Hippocampal formation (tissue), 2 donors: ENCODE measurements at places on chromosomes 1 and 21.

GRCh38 chr1:56803561-56804156 is 15.5 kb downstream of the FYB2 start:
- no peak for DNase-seq

- no peak for DNase-seq
These were observed 4.6 kb upstream of the EPS8L3 start for GRCh38 chr1:109768335-109768650.

DNA sequence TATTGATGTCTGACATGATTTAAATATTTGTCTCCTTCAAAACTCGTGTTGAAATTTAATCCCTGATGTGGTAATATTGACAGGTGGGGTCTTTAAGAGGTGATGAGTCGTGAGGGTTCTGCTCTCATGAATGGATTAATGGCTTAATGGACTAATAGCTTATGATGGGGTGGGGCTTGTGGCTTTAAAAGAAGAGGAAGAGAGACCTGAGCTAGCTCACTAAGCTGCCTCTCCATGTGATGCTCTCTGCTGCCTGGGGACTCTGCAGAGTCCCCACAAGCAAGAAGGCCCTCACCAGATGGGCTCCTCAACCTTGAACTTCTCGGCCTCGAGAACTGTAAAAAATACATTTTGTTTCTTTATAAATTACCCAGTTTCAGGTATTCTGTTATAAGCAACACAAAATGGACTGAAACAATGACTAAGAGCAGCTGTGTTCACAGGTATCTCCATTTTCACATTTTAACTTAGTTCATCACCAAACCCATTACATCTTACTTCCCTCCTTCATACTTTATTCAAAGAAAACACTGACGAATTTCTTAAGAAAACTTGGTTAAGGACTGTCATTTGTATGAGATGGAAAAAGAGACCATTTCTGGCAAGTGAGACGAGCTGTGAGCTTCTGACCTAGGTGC is 12.1 kb upstream of the AIM2 start:
- no peak for DNase-seq

DNA sequence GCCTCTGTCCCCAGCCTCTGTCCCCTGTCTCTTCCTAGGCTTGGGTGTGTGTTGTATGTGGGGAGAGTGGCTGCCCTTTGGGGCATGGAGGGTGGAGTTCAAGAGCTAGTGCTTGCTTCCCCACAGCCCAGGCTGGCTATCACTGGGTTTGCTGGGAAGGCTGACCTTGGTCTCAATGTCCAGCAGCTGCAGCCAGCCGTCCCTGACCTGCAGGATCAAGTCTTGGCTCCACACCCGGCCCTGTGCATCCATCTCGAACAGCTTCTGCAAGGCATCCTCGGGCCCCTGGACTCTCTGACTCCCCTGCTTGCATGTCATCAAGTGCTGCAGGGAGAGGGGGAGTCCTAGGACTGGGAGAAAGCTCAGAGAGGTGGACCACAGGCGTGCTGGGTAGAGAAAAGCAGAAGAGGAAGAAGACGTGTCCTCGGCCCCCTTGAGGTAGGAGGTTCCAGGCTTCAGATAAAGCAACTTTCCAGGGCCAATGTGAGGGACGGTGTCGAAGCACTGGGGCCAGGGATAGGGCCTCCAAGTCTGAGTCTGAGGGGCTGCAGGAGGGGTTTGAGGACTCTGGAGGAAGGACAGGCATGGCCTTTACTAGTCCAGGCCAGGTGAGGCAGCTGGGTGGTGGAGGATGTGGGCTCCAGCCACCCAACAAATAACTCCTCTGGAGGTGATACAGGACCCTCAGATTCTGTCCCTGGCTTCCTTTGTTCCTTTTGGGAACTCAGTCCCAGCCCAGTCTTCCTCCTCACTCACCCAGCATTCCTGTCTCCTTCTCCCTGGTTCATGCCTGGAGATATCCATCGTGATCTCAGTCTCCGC is 4.0 kb downstream of the EPS8L3 start:
- no peak for DNase-seq

- no peak for DNase-seq
These were observed 1.6 kb downstream of the CNIH4 start for GRCh38 chr1:224358237-224358636.

GRCh38 chr1:48695161-48695560 is 81.5 kb downstream of the BEND5 start:
- no peak for DNase-seq

DNA sequence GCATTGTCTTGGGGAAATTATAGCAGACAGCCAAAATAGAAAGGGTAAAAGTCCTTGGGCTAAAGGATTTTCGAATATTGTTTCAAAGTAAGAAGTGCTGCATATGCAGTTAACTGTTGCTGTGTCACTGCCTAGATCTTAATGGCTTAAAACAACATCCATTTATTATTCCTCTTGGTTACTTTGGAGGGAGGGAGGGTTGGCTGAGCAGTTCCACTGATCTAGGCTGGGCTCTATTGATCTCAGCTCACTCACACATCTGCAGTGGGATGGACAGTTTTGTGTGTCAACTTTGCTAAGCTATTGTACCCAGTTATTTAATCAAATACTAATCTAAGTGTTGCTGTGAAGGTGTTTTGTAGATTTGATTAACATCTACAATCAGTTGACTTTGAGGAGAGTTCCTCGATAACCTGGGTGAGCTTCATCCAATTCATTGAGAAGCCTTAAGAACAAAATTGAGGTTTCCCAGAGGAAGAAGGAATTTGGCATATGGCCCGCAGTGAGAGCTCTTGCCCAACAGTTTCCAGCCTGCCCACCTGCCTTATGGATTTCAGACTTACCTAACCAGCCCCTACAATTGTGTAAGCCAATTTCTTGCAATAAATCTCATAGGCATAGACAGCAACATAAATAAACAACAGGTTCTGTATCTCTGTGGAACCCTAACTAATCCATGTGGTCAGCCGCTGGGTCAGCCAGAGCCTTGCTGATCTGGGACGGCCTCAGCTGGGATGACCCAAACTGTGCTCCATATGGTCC is 187.3 kb downstream of the AK5 start:
- DNase-seq = no peak

DNA sequence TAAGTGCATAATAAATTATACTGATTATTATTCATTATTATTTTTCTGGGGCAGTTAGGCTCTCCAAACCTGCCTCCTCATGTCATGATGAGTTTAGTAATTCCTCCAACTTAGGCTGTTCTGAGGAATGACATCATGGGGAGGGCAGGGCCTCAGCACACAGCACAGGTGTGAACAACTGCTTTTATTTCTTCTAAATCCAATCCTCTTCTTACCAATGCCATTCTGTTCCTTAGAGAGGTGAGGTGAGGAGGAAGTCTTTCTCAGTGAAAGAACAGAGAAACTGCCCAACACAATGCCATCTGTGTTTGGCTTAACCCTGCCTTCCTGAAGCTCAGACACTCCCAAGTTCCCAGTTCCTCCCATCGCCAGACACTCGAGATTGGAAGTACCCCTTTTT is 45.4 kb upstream of the WASF2 start:
- DNase-seq = no peak

DNA sequence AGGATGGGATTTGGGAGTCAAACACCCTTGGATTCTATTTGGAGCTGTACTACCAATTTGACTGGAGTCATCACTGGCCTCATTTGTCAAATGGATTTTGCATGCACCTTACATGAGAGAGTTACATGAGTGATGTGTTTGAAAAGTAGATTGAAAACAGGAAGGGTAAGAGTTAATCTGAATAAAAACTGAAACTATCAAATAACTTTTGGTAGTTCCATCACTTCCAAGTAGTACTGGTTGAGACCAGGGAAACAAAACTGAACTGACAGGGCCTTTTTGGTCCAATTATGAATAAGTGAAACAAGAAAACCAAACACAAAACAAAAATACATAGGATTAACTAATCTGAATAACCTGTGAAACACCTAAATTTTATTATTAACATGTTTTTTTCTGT is 30.2 kb downstream of the NUCKS1 start:
- DNase-seq = no peak

- no peak for DNase-seq
These were observed 4.3 kb downstream of the RUSC1 start for GRCh38 chr1:155324717-155325602.

GRCh38 chr1:6969106-6969505 is 183.9 kb downstream of the CAMTA1 start:
- DNase-seq = no peak

DNA sequence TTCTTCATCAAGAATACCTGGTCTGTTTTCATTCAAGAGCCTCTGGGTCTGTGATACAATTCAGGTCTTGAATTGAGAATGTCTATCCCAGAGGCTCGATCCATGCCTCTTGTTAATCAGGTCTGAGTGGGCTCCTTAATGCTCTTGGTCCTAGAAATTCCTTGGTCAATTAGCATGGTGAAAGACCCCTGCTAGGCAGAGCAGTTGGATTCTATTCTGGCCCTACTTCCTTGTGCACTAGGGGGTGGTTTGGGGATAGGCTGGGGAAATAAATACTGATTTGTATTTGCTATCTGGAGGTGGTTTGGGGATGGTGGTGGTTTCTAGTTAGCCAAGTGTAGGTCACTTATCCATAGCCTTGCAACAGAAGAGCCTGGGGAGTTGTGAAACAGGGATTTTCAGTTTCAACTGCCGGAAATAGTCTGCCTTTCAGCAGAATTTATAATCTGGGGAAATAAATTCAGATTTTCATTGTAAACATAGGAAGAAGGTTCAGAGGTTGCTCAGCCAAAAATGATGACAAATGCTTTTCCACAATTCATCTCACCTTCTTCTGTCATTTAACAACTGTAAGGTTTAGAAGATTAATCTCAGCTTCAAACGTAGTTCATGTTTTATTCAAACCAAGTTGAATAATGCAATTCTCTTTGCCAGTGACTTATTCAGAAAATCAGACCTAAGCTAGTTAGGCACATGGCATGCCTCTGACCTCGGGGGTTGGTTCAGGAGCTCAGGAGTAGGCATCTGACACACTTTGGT is 22.2 kb upstream of the SCAF4 start:
- DNase-seq = no peak

- DNase-seq = no peak
These were observed 2.7 kb downstream of the AMPD2 start for GRCh38 chr1:109622137-109622892.

DNA sequence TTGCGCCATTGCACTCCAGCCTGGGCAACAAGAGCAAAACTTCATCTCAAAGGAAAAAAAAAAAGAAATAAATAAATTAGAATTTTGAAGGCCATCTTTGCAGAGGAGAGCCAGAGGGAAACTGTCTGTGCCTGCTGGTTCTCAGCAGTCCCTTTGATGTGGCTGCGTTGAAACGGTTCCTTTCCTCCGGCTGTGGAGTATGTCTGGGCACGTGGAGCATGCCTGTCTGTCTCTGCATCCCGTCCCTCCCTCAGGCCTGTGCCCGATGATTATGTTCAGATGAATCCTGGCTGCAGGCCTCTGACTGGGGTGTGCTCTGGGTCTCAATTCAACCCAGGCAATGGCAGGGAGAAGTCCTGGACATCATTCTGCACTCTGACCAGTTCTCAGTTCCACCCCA is 33.4 kb downstream of the KIAA1614 start:
- DNase-seq = no peak

GRCh38 chr21:20108016-20108415 is 890.2 kb upstream of the NCAM2 start:
- no peak for DNase-seq

- no peak for DNase-seq
These were observed 44.9 kb downstream of the ARHGEF11 start for GRCh38 chr1:157000686-157001085.

GRCh38 chr1:218430346-218430745 is 85.2 kb downstream of the TGFB2 start:
- DNase-seq = no peak

DNA sequence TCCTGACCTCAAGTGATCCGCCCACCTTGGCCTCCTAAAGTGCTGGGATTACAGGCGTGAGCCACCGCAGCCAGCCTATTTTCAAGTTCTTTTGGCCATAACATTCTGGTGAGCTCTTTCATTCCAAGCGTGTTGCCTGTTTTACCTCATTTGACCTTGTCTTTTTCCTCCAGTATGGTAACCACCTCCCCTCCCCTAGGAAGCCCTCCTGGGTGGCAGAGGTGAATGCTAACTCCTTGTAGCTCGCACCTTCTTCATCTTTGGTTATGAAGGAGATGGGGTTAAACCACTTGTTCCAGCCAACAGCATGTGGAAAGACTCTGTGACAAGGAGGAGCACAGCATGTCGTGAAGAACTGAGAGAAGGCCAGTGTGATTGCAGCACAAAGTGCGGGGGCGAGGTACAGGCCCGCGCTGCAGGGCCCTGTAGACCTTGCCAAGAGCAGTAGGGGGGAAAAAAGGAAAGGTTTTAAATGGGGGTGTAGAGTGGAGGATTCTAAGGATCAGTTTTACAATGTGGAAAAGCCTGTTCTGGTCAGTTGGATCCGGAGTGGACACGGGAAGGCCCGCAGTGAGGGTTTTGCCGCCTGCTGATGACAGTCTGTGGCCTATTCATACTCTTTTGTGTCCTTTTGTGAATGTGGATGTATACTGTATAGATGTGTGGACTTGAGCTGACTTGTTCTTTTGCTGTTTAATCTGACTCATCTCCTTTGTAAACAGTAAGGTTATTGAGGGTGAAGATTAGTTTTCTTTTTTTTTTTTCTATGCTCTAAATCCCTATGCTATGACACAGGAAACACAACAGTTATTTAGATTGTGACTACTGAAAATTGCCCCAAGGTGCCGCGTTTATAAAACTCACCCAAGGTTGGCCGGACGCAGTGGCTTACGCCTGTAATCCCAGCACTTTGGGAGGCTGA is 7.5 kb upstream of the ZNF436 start:
- DNase-seq = no peak

GRCh38 chr1:17629460-17629859 is 90.0 kb downstream of the ARHGEF10L start:
- no peak for DNase-seq

- no peak for DNase-seq
These were observed 113.1 kb downstream of the ZNF326 start for GRCh38 chr1:90107990-90108389.

DNA sequence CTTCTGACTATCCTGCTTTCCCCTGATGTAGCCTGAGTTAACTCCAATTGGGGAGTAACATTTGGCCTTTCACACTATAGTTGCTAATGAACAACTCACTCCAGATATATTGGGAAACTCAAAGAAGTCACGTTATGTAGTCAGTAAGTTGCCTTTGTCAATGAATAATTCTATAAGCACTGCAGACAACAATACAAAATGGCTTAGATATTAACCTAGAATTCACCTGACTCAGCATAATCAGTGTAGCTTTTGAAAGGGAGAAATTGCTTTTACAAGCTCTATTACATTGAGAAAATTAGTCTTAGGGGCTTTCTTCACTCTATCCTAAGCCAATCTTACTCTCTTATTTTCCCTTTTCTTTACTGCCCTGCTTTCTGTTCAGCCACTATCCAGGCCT is 303.5 kb upstream of the NR5A2 start:
- no peak for DNase-seq
